ENCODE measurements at places on chromosomes 1 and 21.

DNA sequence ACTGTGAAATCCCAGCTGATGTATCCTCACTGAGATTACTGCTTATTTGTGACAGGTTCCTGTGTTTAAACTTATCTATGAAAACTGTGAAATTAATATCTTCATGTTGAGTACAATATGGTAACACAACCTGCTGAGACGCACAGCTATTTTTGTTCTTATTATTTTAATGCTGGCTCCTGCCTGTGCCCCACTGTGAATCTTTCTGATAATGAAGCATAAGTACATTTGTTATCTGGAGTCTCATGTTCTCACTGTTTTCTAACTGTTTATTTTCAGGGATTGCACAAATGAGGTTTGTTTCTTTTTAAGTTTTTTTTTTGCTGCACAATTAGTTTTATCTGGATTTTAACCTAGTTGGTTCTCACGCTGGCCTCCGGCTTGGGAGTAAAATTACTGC is 39.9 kb upstream of the IFNAR2 start:
- no peak for DNase-seq

DNA sequence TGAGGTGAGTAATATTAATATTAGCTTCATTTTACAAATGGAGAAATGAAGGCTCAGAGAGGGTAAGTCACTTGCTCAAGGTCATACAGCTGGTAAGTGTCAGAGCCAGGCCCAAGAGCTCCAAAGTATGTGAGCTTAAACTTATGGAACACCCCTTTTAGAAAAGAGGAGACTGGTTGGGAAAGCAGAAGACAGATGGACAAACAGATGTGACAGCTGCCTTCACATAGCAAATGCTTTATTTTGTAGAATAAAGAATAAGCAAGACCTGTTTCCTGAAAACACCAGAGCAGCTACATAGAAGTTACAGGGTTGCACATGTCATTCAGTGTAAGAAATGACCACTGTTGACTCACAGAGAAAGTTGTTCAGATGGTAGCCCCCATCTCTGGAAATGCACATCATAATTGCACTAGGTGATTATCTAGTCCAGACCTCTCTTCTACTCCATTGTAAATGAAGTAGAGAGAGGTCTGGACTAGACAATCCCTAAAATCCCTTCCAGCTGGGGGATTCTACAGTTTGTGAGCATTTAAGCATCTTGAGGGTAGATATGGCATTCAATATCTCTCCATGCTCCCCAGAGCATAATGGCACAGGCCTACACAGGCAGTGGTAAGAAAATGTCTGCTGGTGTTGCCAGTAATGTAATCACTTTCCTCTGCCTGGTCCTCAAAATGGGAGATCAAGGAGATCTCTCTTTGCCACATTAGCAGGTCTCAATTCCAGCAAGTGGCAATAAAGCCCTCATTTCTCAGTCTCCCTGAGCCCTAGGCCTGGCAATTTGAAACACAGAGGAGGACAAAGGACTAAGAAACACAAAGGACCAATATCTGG is 188.2 kb upstream of the FGGY start:
- no peak for DNase-seq

DNA sequence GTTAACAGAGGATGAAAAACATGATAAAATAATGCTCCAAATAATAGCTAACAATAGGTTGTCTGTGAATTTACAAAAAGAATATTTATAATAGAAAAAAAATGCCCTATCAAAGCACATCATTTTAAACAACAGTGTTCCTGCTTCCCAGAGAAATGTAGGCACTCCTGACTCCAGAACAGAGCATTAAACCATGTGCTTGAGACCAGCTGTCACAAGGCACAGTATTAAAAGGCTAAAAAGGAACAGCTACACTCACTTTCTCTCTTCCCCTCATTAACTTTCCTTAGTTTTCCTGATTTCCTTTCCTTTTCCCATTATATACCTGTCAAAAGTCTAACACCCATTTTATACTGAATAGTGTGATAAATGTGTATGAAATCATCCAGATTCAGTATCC is 10.9 kb downstream of the VAV3 start:
- DNase-seq = no peak

DNA sequence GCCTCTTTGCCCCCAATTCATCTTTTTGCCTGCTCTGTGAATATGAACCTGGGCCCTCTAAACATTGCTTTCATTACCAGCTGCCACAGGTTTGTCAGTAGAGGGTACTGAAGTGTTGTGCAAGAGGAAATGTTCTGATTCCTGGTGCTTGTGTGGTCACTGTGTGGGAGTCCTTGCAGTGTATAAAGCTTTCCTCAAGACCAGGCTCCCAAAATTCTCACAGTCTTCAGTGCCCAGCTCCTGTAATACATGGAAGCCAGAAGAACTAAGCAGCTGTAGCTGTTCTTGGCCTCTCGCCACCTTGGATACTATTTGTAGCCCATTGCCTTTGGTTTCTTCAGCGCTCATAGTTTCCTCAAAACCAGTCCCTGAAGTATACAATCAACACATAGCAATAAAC is 1046.2 kb downstream of the BRINP3 start:
- peak; percentile 18 for DNase-seq

GRCh38 chr1:205062319-205062718 is 19.3 kb downstream of the CNTN2 start:
- DNase-seq = no peak

DNA sequence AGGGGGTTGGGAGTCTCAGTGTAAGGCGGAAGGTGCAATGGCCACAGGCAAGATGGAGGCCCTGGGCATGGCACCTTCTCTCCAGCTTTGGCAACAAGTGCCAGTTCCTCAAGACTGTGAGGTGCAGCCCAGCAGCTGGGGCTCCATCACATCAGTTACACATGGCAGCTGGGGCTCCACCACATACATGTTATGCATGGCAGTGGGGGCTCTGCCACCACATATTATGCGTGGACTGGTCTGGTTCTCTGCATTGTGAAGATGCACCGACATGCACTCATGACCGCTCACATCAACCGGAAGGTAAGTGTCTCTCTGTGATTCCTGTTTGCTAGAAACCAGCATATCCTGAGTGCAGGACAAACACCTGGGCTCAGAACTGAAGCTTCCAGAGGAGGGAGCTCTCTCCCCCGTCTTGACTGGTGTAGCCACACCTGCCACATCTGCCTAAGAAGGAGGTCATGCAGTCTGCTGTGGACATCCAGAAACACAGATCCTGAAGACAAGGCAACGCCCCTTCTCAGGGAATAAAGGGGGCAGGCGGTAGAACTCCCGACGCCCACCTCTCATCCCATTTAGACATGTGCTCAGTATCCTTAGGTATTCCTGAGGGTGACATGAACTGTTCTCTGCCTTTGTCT is 104.1 kb upstream of the TMPRSS2 start:
- DNase-seq = peak; percentile 15

- DNase-seq = no peak
Observed at GRCh38 chr1:165543532-165544438, at the start of gene LRRC52. Gene LRRC52, plus strand, starts transcription at chr1:165544000. Its CDS starts 297 bp downstream, at chr1:165544297.

- DNase-seq = no peak
Observed at GRCh38 chr1:182639330-182639729, 35.1 kb upstream of the RGS16 start.

GRCh38 chr21:16079830-16080229 is 350.0 kb downstream of the USP25 start:
- DNase-seq = peak; percentile 81

- no peak for DNase-seq
Observed at GRCh38 chr1:204089044-204089751, 16.3 kb downstream of the SOX13 start.

DNA sequence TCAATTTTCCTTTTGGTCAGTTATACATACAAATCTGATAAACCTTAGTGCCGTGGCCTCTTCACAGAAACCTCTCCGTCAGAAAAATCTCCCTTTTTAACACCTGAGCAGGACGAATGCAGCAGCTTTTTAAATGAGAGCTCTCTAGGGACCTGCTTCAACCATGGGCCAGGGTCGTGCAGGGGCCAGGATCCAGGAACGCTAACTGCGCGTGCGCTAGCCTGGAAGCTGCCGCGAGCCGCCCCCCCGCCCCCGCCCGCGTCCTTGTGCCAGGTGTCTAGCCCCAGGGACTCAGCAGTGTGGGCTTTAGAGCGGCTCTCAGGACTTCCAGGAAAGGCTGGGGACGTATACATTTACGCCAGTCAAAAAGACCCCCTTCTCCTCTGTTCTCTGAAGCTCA is 136.8 kb upstream of the FMN2 start:
- DNase-seq = no peak
